ENCODE measurements at places on chromosomes 6 and 20.

- H3K4me1 ChIP-seq: no peaks in the 10 kb centered on the region
- no peaks in the 10 kb centered on the region for H3K36me3 ChIP-seq
- no peak overlapping the region for H3K27ac ChIP-seq
- no peak for DNase-seq
Measured at GRCh38 chr6:142318714-142319113, 16.9 kb downstream of the ADGRG6 start.

- H3K36me3 ChIP-seq: no peaks in the 10 kb centered on the region
- H3K4me3 ChIP-seq: peak overlapping the region; percentile 11
- no peaks in the 10 kb centered on the region for H3K4me1 ChIP-seq
- H3K27me3 ChIP-seq: no peaks in the 10 kb centered on the region
Measured at GRCh38 chr20:47411161-47411560, 54.7 kb upstream of the ZMYND8 start.

- H3K4me3 ChIP-seq: no peak overlapping the region
- DNase-seq: no peak
- H3K36me3 ChIP-seq: no peaks in the 10 kb centered on the region
- no peaks in the 10 kb centered on the region for H3K27me3 ChIP-seq
Measured at GRCh38 chr20:5886788-5887187, 63.5 kb downstream of the TRMT6 start.

GRCh38 chr20:57000441-57000968 lies 265.9 kb downstream of the BMP7 start:
- no peak for DNase-seq
- no peaks in the 10 kb centered on the region for H3K36me3 ChIP-seq
- H3K27me3 ChIP-seq: no peaks in the 10 kb centered on the region
- no peaks in the 10 kb centered on the region for H3K4me1 ChIP-seq

DNA sequence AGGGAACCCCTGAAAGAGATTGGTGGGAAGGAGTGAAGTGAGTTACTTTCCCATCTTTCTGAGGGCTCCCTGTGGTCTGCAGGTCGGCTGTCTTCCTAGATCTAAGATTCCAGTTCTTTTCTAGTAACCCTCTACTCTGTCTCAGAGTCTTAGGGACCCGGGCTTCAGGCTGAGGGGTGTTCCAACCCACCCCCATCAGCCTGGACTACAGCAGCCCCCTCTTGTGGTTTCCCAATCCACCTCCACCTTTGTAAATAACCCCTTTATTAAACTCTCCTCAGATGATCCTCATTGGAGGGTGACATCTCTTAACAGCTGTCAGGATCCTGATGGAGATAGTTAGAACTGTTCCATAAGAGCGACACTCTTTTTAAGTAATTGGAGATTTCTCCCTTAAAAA lies 300.4 kb downstream of the LRFN2 start:
- peaks cover 12% of the 10 kb centered on the region for H3K27me3 ChIP-seq
- no peaks in the 10 kb centered on the region for H3K36me3 ChIP-seq
- H3K4me3 ChIP-seq: no peak overlapping the region
- H3K27ac ChIP-seq: no peak overlapping the region
- no peak for DNase-seq
- no peaks in the 10 kb centered on the region for H3K4me1 ChIP-seq

DNA sequence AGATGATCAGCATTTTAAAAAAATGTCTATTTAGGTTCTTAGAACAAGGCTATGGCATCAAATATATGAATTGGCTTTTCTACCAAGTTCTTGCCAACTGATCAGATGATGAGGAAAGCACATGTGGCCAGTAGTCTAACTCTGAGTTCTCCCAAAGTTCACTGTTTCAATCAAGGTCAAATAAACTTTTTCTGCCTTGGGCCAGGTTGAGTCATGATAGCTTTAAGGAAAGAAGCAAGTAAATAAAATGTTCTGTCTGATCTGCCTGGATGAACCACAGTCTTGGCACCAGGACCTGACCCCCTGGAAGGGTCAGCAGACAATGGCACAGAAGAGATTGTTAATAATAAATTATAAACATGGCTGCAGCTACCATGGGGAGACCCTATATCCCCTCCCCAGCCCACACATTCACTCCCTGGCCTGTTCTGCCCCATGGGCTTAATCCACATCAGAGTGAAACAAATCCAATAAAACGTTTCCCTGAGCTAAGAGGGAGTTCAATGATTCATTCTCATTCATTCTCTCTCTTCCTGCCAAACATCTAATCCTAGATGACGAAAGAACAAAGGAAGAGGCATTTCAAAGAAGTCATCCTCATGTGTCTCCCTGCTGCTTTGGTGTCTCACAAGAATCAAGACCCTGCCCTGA lies 661.6 kb downstream of the DHX35 start:
- no peak overlapping the region for H3K4me3 ChIP-seq
- H3K4me1 ChIP-seq: no peaks in the 10 kb centered on the region
- no peak for DNase-seq
- no peaks in the 10 kb centered on the region for H3K36me3 ChIP-seq
- H3K27me3 ChIP-seq: no peaks in the 10 kb centered on the region

GRCh38 chr6:85424981-85425380 lies 24.9 kb upstream of the NT5E start:
- no peak overlapping the region for H3K27ac ChIP-seq
- no peak for DNase-seq
- no peaks in the 10 kb centered on the region for H3K4me1 ChIP-seq
- H3K36me3 ChIP-seq: no peaks in the 10 kb centered on the region

- H3K36me3 ChIP-seq: no peaks in the 10 kb centered on the region
- no peak overlapping the region for H3K27ac ChIP-seq
- no peak for DNase-seq
- no peaks in the 10 kb centered on the region for H3K27me3 ChIP-seq
- no peaks in the 10 kb centered on the region for H3K4me1 ChIP-seq
- H3K4me3 ChIP-seq: no peak overlapping the region
Measured at GRCh38 chr20:19260412-19261090, 48.1 kb downstream of the SLC24A3 start.

DNA sequence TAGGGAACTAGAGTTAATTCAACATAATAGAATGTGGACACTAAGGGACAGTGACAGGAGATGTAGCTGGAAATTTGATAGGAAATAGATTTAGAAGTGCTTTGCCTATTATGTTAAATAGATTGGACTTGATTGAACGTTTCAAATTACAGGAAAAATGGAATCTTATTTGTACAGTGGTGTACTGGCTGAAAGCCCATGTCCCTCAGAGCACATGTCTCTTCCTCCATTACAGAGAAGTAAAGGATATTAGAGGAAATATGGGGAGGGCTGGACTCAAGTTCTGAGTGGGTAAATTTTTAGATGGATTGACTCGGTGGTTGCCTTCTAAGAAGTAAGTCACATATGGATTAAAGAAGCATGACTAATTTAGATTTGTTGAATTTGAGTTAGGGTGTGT lies 11.4 kb downstream of the PKIB start:
- no peaks in the 10 kb centered on the region for H3K27me3 ChIP-seq
- no peaks in the 10 kb centered on the region for H3K4me1 ChIP-seq
- DNase-seq: no peak
- peak overlapping the region; percentile 0 for H3K27ac ChIP-seq

DNA sequence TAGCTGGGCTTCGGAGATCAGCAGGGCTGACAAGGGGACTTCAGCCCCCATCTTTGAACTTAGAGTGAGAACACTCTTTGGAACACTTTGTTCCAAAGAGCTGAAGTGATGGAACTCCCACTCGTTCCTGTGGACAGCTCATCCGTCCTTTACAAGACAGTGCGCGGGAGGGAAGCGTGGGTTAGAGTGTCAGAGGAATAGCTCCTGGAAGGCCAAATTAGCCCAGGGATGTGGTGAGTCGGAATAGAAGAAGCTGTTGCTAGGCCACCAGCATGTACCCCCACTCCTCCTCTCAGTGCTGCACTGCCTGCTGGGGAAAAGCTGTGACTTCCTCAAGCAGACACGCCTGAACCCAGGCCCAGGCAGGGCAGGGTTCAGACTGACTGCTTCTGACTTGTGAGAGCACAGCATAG lies 1.7 kb downstream of the SDCBP2 start:
- no peaks in the 10 kb centered on the region for H3K27me3 ChIP-seq
- H3K36me3 ChIP-seq: no peaks in the 10 kb centered on the region
- peak overlapping the region; percentile 99 for H3K27ac ChIP-seq
- DNase-seq: no peak
- no peak overlapping the region for H3K4me3 ChIP-seq

DNA sequence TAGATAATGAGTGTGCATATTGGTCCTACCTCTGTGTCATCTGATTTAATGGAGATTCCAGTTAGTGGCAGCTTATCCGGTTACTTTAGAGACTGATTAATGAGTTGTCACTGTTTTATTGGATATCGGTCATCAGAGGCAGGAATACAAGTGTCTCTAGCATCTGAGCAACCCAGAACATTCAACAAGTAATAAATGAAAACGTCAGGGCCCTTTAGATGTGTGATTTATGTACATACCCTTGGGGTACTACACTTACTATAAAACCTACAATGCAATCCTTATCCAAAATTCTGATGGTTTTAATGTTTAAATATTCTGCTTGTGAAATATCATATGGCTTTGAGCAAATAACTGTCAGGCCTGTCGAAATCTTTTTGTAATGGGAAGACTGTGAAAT lies 1117.9 kb upstream of the FLRT3 start:
- no peaks in the 10 kb centered on the region for H3K36me3 ChIP-seq
- H3K4me1 ChIP-seq: no peaks in the 10 kb centered on the region
- no peak for DNase-seq
- no peak overlapping the region for H3K27ac ChIP-seq
- no peak overlapping the region for H3K4me3 ChIP-seq

- H3K4me1 ChIP-seq: peaks cover 12% of the 10 kb centered on the region
- H3K27me3 ChIP-seq: no peaks in the 10 kb centered on the region
- no peaks in the 10 kb centered on the region for H3K36me3 ChIP-seq
- peak overlapping the region; percentile 75 for H3K4me3 ChIP-seq
- no peak overlapping the region for H3K27ac ChIP-seq
Measured at GRCh38 chr6:34890533-34890925, 1.5 kb downstream of the ANKS1A start.

GRCh38 chr6:80388507-80388906 lies 282.0 kb downstream of the BCKDHB start:
- H3K27ac ChIP-seq: no peak overlapping the region
- H3K4me3 ChIP-seq: no peak overlapping the region
- H3K27me3 ChIP-seq: no peaks in the 10 kb centered on the region
- no peaks in the 10 kb centered on the region for H3K36me3 ChIP-seq

DNA sequence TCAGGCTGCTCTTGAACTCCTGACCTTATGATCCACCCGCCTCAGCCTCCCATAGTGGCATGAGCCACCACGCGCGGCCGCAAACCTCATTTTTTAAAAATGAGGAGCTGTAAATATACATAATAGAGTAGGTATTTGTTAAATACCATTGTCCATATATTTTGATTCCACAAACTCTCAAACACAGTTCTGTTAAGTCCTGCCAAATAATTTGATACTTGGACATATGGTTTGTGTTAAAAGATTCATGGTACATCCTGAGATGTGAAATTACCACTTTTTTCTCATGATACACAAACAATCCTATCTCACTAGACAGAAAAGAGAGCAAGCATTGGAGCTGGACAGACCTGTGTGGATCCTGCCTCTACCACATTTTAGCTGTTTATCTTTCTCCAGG lies 334.1 kb upstream of the KCNQ5 start:
- H3K27ac ChIP-seq: no peak overlapping the region
- H3K4me3 ChIP-seq: no peak overlapping the region
- no peak for DNase-seq
- no peaks in the 10 kb centered on the region for H3K4me1 ChIP-seq

DNA sequence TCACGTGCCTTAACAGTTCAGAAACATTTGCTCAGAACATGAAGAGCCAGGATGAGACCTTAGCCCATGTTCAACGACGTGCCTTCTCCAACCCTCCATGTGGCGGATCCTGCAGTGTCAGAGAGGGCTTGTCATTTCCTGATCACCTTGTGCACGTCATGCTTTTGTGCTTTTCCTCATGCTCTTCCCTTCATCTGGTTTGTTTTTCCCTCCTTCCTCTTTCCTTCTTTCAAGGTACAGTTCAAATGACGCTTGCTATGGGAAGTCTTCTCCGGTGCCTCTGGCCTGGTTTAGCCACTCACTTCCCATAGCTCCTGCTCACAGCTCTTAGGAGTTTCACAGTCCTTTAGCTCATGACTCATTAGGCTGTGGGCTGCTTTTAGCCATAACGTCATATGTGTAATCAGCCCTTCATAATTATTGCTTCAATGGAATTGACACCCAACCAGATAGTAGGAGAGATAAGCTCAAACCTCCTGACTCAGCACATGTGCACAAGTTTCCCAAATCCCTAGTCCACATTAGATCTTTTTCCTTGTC lies 102.7 kb upstream of the CNKSR3 start:
- H3K4me3 ChIP-seq: no peak overlapping the region
- H3K27ac ChIP-seq: no peak overlapping the region
- DNase-seq: no peak
- H3K36me3 ChIP-seq: no peaks in the 10 kb centered on the region

DNA sequence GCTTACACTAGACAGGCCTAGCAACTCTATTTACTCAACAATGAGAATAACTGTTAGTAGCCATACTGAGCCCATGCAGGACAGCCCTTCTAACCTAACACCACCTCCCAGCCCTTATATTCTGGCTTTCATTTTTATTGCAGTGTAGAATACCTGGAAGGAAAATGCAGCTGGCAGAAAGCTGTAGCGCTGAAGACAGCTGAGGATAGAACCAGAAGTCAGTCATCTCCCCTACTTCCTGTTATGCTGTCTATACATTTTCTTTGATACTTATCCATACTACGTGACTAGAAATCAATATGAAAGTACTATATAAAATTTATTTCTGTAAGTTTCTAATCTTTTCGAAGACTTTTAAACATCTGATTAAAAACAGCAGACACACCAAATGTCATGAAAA lies 182.6 kb upstream of the SHLD1 start:
- DNase-seq: no peak
- H3K27ac ChIP-seq: no peak overlapping the region
- no peaks in the 10 kb centered on the region for H3K36me3 ChIP-seq
- no peaks in the 10 kb centered on the region for H3K4me1 ChIP-seq
- H3K27me3 ChIP-seq: no peaks in the 10 kb centered on the region

DNA sequence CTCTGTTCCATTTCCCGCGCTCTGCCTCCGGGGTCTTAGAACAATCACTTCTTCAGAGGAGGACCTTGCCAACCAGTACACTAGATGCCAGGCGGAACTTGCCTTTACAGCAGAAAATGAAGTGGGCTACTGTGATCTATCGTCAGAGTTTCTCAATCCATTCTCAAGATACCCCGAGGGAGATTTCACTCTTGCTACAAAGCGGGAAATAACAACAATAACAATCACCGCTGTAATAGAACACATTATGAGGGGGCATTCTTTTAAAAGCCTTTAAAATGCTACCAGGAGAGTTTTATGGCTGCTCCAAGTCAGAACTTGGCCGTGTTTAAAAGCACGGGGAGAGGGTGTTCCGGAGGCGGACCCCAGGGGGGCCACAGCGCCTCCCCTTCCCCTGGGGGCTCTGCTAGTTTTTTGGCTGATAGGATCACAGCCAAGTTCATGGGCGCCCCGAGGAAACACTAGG lies 617.0 kb upstream of the AGPAT4 start:
- no peaks in the 10 kb centered on the region for H3K4me1 ChIP-seq
- peak overlapping the region; percentile 33 for H3K4me3 ChIP-seq
- H3K27me3 ChIP-seq: no peaks in the 10 kb centered on the region
- H3K36me3 ChIP-seq: no peaks in the 10 kb centered on the region

GRCh38 chr6:132764370-132764769 lies 6.7 kb upstream of the VNN2 start:
- no peaks in the 10 kb centered on the region for H3K4me1 ChIP-seq
- no peak overlapping the region for H3K27ac ChIP-seq
- H3K4me3 ChIP-seq: no peak overlapping the region
- DNase-seq: no peak
- no peaks in the 10 kb centered on the region for H3K36me3 ChIP-seq
- H3K27me3 ChIP-seq: no peaks in the 10 kb centered on the region

- no peak for DNase-seq
- no peak overlapping the region for H3K4me3 ChIP-seq
- H3K4me1 ChIP-seq: no peaks in the 10 kb centered on the region
Measured at GRCh38 chr20:60046011-60046413, 87.8 kb downstream of the CDH26 start.

Data from breast epithelium (tissue), 4 donors.